NCI-H1417 treated with DMSO at 0.1 percent for 48 hours (cell line): ENCODE measurements at places on chromosomes 12 and 14.
A peak's percentile ranks its signal among the peaks of the same experiment; 100 is the strongest.

- no peak for DNase-seq
These were observed 19.2 kb upstream of the MAP1LC3B2 start for GRCh38 chr12:116539905-116540482.

- DNase-seq = peak; percentile 88
These were observed 137.5 kb downstream of the NRXN3 start for GRCh38 chr14:78307671-78308070.

DNA sequence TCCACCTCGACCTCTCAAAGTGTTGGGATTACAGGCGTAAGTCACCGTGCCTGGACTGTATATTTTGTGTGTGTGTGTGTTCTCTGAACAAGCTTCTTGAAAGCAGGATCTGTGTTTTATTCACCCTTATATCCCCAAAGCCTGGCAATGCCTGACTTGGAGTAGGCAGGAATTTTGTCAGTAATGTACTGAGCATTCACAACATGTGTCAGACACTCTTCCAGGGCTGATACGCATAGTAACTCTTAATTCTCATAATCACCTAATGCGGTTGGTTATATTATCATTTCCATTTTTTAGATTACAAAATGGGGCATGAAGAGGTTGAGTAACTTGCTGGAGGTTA is 50.4 kb upstream of the PLEKHG3 start:
- no peak for DNase-seq

DNA sequence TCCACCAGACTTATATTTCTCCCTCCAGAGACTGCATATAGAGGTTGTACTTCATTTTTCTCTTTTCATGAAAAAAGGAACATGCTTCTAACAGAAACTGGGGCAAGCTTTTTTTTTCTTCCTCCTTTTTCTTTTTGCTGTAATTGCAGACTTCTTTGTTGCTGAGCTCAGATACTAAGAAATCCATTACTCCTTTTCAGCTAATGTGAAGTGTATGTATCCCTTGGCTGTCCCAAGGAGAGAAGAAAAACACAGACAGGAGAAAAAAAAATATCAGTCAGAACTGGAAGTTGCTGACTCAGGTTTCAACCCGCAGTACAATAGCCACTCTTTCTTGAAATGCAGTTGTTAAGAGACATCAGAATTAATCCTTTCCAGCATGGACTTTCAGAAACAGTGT is 1248.4 kb downstream of the LRFN5 start:
- DNase-seq = no peak

GRCh38 chr12:72094490-72094889 is 155.8 kb downstream of the TPH2 start:
- no peak for DNase-seq

DNA sequence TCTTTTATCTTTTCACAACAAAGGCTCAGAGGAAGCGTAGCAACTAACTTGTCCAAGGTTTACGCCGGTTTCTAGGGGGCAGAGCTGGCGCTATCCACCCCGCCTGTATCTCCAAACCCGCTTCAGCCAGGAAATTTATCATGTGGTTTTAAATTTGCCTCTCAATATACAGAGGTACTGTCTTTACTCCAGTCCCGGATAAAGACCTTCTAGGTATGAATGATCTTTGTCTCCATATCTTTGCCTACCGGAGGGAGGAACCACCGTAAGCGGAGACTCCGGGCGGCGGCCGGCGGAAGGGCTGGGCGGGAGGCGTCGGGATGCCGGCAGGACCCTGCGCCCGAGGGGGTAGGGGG is 693 bp upstream of the RIMKLB start:
- DNase-seq = no peak

DNA sequence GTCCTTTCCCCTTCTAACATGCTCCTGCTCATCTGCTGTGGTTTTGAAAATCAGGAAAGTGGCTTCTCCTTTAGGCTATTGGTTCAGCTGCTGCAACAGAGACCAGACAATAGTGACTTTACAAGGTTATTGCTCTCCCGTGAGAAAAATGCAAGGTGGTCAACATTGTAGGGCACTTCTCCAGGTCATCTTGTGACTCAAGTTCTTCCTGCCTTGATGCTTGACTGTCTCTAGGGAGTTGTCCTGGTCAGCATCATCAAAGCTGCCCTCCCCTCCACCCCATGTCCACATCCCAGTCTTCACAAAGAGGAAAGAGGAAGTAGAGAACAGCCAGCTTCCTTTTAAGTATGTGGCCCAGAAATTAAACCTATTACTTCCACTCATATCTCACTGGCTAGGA is 3.9 kb upstream of the TMEM63C start:
- no peak for DNase-seq

GRCh38 chr14:102124419-102124818 is 15.3 kb upstream of the WDR20 start:
- DNase-seq = no peak

- DNase-seq = no peak
These were observed 143.4 kb downstream of the SLC8A3 start for GRCh38 chr14:70045310-70045709.
